ENCODE measurements at places on chromosomes 1 and 21. TPM values are rescaled to one million over a fixed set of nuclear protein-coding genes. Genes with fewer than 3 reads are reported as not detected.

DNA sequence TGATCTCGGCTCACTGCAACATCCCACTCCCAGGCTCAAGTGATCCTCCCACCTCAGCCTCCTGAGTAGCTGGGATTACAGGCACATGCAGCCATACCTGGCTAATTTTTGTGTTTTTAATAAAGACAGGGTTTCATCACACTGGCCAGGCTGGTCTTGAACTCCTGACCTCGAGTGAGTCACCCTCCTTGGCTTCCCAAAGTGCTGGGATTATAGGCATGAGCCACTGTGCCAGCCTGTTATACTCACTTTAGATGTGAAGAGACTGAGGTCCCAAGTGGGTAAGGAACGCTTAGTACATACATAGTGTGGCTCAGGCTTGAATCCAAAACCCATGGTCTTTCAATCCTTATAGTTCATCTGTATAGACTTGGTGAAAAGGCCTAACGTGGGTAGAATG lies 63.7 kb upstream of the EPS8L3 start:
- DNase-seq, result no peak

DNA sequence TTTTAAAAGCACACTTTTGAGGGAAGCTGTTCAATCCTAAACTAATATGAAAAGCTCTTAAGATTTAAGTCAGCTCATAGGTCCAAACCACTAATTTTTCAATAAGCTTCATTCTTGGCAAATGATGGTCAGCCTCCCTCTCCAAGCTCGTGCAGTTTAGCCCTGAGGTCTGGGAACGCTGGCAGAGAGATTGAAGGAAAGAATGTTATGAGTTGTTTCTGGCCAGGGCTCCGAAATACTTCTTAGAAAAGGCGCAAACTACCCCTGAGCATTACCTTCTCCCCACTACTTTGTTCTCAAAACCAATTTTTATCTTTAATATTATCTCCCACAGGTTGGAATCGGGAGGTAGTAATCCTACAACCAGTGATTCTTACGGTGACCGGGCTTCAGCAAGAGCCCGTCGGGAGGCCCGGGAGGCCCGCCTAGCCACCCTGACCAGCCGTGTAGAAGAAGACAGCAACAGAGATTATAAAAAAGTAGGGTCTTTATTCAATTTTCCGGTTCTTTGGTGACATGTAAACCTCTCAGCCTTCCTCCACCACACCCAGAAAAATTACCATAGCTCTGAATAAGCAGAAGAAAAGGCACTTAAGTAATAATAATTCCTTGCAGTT lies 147.7 kb downstream of the SYT2 start:
- no peak for DNase-seq

LRRC71 gene
- not detected for total RNA-seq

- DNase-seq, result no peak
Observed at GRCh38 chr1:2965676-2966075, 55.6 kb upstream of the ACTRT2 start.

- DNase-seq, result no peak
Observed at GRCh38 chr21:39902986-39903385, 35.7 kb downstream of the PCP4 start.

ABCA4 gene
- 0.61 TPM for total RNA-seq

DNA sequence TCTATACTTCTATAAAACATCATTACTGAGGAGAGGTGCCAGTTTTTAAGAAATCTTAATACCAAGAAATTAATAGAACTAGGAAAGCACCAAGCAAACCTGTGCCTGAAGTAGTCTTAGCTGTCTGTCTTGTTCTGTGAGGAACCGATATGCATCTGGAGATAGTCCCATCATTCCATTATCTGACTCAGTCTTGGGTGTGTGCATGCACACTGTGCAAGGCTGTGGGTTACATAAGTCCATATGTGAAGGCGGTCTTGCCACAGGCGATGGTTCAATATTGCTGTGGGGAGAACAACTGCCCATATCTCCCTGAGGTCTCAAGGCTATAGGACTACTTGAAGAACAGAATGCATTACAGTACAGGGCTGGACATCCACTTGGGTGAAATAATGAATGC lies 33.8 kb downstream of the STIL start:
- no peak for DNase-seq

DNA sequence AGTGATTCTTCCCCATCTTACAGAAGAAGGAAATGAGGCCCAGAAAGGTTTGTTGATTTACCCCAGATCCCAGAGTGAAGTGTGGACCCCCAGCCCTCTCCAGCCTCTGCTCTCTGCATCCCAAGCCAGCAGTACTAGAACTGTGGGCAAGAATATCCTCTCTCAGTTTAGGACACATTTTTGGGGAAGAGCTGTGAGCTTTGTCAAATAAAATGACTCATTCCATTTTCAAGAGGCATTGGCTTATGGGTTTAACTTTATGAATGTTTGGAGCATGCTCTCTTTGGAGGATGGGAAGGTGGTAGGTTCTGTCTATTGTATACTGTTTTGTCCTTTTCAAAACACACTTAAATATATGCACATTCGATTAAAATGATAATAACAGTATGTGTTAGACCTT lies 70.6 kb upstream of the CNTN2 start:
- no peak for DNase-seq

DNA sequence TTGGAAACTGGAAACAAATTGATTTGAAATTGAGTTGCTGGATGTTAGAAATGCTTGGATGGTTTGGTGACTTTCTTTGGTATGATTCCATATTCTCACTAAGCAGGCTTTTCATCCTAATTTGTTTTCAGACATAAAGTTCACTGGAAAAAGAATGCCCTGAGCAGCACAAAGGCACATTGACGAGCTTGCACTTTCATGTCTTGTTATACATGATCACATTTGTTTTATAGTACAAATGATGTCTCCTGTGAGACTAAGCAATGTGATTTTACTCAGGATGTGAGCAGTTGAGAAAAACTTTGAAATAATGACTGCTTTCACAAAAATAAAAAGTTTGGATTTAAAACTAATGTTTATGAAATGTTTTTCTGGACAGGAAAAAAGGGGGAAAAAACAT lies 63.6 kb downstream of the KCNT2 start:
- DNase-seq, result no peak

DNA sequence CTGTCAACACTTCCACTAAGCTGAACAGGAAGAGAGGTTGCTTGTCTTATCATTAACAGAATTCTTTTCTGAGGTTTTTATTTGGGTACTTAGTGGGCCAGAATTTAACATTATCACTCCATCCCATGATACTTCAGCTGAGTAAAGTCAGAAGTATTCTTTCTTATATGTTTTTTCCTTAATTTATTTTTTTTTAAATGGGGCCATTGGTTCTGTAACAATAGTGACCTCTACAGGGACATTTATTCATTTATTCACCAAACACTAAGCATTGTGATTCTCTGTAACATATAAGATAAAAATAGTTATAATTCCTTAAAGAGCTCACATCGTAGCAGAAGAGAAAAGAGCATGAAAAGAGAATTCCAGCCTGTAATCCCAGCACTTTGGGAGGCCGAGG lies 9.8 kb downstream of the GREM2 start:
- no peak for DNase-seq

DAB1 gene
- total RNA-seq, result 3.1 TPM

DNA sequence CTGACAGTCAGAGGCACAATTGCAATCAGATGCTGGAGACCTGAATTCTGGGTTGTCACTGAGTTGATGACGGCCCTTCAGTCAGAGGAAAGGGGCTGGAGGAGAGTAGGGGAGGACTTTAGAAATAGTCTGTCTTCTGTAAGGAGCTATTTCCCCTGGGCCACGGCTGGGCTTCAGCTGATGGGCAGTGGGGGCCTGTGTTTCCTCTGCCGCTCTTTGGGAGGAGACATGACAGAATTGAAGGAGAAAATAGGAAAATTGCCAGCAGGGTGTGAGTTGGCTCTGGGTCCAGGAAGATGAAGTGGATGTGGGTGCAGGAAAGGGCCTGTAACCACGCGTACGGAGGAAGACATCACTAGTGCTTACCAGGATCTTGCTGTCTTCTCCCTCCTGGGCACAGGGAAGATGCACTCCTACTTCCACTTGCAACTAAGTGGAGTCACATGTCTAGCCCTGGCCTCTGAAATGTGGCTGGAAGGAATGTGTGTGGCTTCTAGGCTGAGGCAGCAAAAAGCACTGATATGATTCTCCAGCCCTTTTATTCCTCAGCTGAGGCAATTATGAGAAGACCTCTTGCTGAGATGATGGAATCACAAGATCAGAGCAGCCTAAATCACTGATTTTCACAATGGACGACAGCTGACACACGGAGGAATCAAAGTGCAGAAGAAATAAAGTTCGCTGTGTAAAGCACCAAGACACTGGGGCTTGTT lies 250.0 kb downstream of the GRIK3 start:
- no peak for DNase-seq

DNA sequence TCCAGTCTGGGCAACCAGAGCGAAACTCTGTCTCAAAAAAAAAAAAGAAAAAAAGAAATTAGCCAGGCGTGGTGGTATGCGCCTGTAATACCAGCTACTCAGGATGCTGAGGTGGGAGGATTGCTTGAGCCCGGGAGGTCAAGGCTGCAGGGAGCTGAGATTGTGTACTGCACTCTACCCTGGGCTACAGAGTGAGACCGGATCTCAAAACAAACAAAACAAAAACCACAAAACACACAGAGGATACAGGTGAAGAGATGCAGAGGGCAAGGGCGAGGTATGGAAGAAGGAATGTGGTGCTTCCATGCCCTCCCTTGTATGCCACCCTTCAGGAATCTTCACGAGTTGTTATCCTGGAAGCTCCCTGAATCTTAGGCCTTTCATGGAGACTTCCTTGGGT lies 68.5 kb downstream of the NDUFS5 start:
- no peak for DNase-seq

COL9A2 gene
- total RNA-seq, result 3.3 TPM

DNA sequence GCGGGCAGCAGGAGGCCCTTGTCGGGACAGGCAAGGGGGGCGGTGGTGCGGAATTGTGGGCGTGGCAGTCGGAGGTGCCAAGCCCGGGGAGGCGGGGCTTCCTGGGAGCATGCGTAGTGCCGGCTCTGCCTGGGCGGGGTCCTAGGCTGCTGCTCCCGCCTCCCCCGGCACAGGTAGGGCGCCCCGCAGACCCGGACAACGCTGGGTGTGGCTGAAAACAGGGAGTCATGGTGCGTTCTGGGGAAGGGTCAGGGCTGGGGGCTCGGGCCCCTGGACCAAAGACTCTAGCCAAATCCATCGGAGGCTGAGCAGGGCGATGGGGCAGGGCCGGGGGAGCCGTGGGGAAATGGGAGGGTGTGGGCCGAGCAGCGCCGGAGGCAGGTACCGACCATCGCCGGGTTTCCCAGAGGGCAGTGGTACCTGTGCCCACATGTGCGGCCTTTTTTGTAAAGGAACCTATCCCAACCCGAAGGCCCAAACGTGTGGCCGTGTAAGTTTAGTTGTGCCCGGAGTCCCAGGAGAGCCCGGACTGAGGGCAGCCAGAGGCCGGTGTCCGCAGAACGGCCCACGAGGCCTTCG lies 231.9 kb downstream of the SDCCAG8 start:
- no peak for DNase-seq

- DNase-seq, result no peak
Observed at GRCh38 chr1:59816318-59816878, 1.6 kb downstream of the HOOK1 start.

GRCh38 chr1:52676249-52676903 lies 21.8 kb downstream of the COA7 start:
- DNase-seq, result no peak

MTARC1 gene
- total RNA-seq, result 22.0 TPM

RAB25 gene
- total RNA-seq, result not detected

SLC27A3 gene
- 10.8 TPM for total RNA-seq

GRCh38 chr21:45281411-45282282 lies 6.0 kb downstream of the POFUT2 start:
- peak; percentile 81 for DNase-seq

- DNase-seq, result no peak
Observed at GRCh38 chr1:206772243-206772937, at the start of gene IL10. TSS of gene IL10 (minus strand) at chr1:206772494. CDS start at chr1:206772435, 59 bp downstream.

RGL1 gene
- 4.9 TPM for total RNA-seq

DNA sequence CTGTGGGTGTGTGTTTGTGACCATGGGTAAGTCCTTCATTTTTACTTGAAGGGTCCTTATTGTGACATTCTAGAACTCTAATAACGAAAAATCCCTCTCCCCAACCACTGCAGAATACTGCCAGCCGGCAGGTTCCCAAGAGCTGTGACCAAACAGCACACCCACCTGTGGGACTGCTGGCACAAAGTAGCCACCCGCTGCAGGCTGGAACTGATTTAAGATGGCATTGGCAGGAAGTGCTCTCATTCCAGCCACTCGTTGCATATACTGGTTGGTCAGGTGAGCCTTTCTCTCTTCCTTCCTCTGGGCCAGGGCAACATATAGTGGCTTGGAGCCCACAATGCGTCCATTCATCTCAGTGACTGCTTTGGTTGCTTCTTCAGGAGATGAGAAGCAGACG lies 11.6 kb downstream of the PABPC4 start:
- DNase-seq, result no peak

DCDC2B gene
- not detected for total RNA-seq

EDARADD gene
- 0.98 TPM for total RNA-seq

GRCh38 chr1:234997896-234998741 lies 130.5 kb downstream of the TOMM20 start:
- DNase-seq, result no peak

PRELP gene
- total RNA-seq, result not detected

GRCh38 chr1:70874063-70874462 lies 173.6 kb downstream of the PTGER3 start:
- DNase-seq, result no peak

DNA sequence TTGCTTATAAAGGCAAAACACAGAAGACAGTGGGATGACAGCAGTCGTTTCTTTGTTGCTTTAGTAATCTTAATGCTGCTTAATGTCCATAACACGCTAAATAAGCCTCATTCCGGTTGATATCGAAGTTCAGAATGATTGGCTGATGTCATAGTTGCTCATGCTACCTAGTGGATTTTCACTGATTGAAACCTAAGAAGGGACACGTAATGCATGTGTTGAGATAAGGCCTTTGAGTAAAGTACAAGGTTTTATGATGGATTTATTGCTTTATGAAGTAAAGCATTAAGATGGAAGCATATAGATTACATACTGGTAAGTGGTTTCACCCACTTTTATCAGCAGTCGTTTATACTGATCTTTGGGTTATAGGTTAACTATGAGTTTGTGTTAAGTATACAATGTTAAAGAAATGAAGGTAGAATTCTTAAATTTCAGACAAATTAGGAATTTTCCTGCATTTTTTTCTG lies 25.1 kb downstream of the IARS2 start:
- no peak for DNase-seq

DNA sequence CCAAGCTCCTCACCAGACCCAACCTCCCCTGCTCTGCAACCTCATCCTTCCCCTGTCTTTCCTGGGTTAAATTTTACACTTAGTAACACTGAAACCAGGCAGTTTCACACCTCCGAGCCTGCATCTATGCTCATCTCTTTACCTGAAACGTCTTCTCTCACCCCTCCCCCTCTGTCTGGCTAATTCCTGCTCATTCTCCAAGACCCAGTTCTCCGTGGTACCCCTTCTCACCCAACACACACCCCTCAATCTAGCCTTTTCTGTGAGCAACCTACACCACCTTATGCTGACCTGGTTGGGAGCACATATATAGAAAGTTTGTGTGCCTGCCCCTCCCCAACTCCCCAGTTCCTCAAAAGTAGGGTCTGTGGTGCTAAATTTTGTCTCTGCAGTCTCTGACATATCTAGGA lies 3.7 kb upstream of the KIAA1614 start:
- no peak for DNase-seq
